Stimulated activated CD4-positive, alpha-beta T cell treated with anti-CD3 and anti-CD28 coated beads, Interleukin-2, amount 100 ng/mL, for 4 hours (primary cell): ENCODE measurements at places on chromosomes 5 and 9.

DNA sequence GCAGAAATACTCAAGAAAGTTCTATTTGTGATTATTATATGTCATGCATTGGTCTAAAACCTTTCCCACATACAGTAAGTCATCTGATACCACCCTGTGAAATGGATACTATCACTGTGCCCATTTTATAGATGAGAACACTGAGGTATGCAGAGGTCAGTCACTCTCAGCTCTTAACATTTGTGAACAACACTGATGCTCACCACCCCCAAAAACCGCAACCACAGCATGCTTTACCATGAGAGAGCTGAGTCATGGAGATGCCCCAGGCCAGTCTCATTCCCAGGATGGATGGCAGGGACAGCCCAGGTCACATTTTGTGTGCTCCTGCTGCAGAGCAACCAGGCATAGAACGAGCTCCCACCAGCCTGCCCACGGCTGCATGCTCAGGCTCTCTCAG is 53.5 kb upstream of the IRX1 start:
- DNase-seq = no peak

- no peak for DNase-seq
Observed at GRCh38 chr5:97071101-97071500, 71.3 kb downstream of the LIX1 start.

DNA sequence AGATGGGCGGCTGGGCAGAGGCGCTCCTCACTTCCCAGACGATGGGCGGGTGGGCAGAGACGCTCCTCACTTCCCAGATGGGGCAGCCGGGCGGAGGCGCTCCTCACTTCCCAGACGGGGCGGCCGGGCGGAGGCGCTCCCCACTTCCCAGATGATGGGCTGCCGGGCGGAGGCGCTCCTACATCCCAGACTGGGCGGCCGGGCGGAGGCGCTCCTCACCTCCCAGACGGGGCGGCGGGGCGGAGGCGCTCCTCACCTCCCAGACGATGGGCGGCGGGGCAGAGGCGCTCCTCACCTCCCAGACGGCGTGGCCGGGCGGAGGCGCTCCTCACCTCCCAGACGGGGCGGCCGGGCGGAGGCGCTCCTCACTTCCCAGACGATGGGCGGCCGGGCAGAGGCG is 140.2 kb downstream of the WDR70 start:
- no peak for DNase-seq

DNA sequence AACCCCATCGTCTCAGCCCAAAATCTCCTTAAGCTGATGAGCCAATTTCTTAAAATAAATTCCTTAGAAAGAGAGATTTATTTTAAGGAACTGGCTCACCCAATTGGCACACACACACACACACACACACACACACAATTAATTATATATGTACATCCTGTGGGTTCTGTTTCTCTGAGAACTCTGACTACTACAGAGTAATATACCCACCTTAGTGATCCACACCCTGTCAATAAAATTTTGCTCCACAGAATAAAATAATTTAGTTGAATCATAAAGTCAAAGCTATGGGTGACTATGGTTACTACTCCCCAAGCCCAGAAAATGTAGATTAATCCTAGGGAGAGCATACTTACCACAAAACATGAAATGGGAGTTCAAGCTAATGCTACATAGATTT is 131.0 kb downstream of the DMAC1 start:
- DNase-seq = no peak

GRCh38 chr9:115531410-115532125 is 413.6 kb upstream of the TNC start:
- no peak for DNase-seq

DNA sequence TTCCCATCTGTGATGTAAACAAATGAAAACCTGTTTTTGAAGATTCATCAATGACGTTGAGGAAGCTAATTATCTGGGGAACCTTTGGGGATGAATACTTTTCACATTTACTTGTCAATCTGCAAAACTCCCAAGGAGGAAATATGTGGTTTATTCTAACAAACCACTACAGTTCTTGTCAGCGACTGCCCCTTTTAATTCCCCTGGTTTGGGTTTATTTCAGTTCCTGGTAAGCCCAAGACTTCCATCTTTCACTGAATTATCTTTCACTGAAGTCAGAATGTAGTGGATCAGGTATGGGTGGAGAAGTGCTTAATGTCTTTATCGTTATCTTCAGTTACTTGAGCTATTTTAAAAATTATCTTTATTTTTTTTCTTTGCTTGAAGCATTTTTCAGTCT is 40.2 kb downstream of the TLR4 start:
- no peak for DNase-seq
